Hematopoietic multipotent progenitor cell treated with erythropoietin and hydrocortisone succinate and interleukin-3 and kit ligand, for 4 days (in vitro differentiated cells): ENCODE measurements at places on chromosomes 3 and 15.

DNA sequence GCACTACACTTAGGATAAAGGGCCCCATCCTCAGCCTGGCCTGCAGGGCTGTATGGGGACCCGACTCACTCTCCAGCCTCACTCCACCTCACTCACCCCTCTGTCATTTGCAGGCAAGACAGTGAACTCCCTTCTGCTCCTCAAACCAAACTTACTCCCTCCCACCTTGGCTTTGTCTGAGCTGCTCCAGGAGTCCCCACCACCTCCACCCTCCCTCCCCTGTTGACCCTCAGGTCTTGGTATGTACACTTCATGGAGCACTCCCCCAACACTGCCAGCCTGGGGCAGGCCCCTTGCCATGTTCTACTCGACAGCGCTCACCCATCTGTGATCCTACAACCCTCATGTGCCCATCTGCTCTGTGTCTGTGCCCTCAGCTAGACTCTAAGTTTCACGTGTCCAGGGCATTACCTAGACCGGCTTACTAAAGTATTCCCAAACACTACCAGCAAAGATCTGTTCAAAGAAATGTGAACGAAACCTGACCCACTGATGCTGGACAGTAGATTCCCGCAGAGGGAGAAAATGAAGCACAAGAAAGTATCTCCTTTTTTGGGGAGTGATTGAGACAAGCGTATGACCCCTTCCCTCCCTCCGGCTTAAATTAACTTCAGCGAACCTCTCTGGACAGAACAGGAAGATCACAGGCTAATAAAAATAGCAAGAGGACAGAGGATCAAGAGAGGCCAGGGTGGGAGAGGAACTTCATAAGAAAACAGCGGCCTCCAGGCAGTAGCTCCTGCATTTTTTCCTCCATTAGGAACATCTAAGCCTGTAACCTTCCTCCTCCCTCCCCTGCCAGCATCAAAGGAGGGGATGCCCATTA is 113.2 kb downstream of the RFTN1 start:
- DNase-seq, result no peak

DNA sequence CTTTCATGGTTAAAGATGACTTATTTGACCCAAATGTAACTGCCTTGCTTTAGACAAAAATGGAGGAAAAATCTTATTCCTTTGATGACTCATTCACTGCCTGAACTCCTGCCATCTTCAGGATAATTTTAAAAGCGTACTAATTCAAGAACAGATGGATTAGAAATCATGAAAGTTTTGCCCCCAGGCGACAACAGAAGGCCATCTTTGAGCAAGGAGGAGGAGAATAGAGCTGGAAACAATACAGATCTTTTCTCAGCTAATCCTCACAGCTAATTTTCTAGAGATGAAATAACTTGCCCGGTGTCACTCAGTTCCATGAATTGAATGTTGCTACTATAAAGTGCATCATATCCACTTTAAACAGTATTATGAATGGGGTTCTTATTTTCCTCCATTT is 324.7 kb upstream of the RARB start:
- DNase-seq, result no peak

- DNase-seq, result no peak
Observed at GRCh38 chr15:84606653-84607120, 5.9 kb downstream of the ZSCAN2 start.

DNA sequence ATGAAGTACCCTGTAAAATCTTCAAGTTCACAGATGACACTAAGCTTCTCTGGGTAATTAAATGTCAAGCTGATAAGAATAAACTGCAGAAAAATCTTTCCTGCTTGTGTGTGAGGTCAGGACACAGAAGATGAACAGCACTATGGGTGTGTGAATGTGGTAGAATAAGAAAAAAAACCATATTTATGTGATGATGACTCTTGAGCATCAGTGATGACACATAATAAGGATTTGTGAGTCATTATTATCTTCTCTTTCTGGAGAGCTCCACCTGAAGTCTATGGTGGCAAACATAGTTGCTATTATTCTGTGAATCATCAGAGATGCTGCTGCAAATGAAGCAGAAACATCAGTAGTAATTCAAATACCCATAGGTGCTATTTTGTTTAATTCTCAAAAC is 422.4 kb downstream of the DIPK2A start:
- no peak for DNase-seq

GRCh38 chr3:11508346-11509172 is 135.2 kb downstream of the VGLL4 start:
- DNase-seq, result no peak

DNA sequence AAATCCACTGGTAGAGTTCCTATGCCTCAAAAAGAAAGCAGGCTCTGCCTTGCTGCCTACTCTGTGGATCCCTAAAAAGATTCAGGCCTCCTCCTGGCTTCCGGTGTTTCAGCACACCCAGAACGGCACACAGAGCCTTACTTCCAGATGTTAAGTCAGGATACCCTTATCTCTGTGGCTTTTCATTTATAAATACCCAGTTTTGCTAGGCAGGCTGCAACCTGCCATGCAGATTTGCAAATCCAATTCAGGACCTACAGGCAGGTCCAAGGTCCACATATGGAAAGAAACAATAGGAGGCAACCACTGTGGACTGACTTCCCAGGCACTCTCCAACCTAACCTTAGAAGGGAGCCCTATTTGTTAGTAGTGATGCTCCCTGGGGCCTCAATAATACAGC is 30.7 kb downstream of the EFL1 start:
- DNase-seq, result peak; percentile 74

- DNase-seq, result no peak
Observed at GRCh38 chr3:188310270-188310710, 156.3 kb downstream of the LPP start.

- no peak for DNase-seq
Observed at GRCh38 chr3:37941608-37942508, 48.7 kb upstream of the VILL start.
